ENCODE measurements at places on chromosomes 13 and 19. TPM values are rescaled to one million over a fixed set of nuclear protein-coding genes. Genes with fewer than 3 reads are reported as not detected.

The CEACAM3 gene
- total RNA-seq: not detected

The FAM216B gene
- total RNA-seq: not detected

The KCNC3 gene
- 23.6 TPM for total RNA-seq

The KBTBD7 gene
- total RNA-seq: 12.0 TPM

The PDX1 gene
- total RNA-seq: 303 TPM

The CERS4 gene
- 78.4 TPM for total RNA-seq

The MEDAG gene
- total RNA-seq: not detected

The RFXANK gene
- total RNA-seq: 135 TPM

The C19orf47 gene
- 19.0 TPM for total RNA-seq

- DNase-seq: no peak
- no peak overlapping the region for H3K4me3 ChIP-seq
- no peaks in the 10 kb centered on the region for H3K36me3 ChIP-seq
- H3K27me3 ChIP-seq: no peaks in the 10 kb centered on the region
- H3K4me1 ChIP-seq: no peaks in the 10 kb centered on the region
These were observed 837.0 kb downstream of the SLITRK6 start for GRCh38 chr13:84962141-84962750.

DNA sequence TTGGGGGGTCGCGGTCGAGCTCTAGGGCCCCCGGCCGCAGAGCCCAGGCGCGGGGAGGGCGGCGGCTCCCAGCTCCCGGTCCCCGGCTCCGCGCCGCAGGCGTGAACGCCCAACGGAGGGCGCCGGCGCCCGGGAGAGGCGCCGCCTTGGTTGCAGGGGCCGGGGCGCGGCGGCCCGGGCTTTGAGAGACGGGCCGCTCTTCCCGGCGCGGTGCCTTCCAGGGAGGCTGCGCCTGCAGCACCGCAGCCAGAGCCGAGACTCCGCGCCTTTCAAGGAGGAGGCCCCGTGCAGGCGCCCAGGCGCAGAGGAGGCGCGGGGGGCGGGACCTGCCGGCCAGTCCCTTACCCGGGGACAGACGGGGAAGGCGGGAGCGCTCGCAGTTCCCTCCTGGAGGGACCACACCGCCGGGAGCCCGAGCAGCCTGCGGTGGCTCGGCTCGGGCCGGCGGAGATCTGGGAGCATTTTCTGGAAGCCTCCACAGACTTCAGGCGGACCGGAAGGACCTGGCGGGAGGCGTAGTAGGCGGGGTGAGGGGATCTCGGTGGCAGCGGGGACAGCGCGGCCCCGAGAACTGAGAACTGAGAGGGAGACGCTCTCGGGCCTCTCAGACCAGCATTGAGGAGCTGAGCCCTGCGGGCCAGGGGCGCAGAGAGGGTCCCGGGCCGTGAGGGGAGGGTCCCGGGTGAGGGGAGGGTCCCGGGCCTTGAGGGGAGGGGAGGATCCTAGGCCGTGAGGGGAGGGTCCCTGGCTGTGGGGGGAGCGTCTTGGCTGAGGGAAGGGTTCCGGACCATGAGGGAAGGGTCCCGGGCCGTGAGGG is 25.5 kb upstream of the MCF2L start:
- H3K36me3 ChIP-seq: no peaks in the 10 kb centered on the region
- peaks cover 5% of the 10 kb centered on the region for H3K4me1 ChIP-seq
- H3K27me3 ChIP-seq: no peaks in the 10 kb centered on the region
- peak overlapping the region; percentile 82 for H3K4me3 ChIP-seq
- peak overlapping the region; percentile 92 for H3K27ac ChIP-seq

DNA sequence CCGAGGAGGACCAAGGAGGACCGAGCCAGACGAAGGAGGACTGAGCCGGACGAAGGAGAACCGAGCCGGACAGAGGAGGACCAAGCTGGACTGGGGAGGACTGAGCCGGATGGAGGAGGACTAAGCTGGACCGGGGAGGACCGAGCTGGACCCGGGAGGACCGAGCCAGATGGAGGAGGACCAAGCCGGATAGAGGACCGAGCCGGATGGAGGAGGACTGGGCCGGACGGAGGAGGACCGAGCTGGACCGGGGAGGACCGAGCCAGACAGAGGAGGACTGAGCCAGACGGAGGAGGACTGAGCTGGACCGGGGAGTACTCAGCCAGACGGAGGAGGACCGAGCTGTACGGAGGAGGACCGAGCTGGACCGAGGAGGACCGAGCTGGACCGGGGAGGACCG is 3.2 kb downstream of the PIP5K1C start:
- no peak for DNase-seq
- peak overlapping the region; percentile 13 for H3K27ac ChIP-seq
- no peaks in the 10 kb centered on the region for H3K36me3 ChIP-seq
- no peak overlapping the region for H3K4me3 ChIP-seq
- no peaks in the 10 kb centered on the region for H3K27me3 ChIP-seq

- H3K36me3 ChIP-seq: peaks cover 30% of the 10 kb centered on the region
- H3K4me1 ChIP-seq: no peaks in the 10 kb centered on the region
- H3K27ac ChIP-seq: no peak overlapping the region
- DNase-seq: no peak
These were observed 36.8 kb downstream of the PPP2R1A start for GRCh38 chr19:52226652-52227051.

- H3K27me3 ChIP-seq: peaks cover 42% of the 10 kb centered on the region
- no peak overlapping the region for H3K27ac ChIP-seq
- DNase-seq: peak; percentile 64
- peaks cover 4% of the 10 kb centered on the region for H3K4me1 ChIP-seq
These were observed 25.2 kb upstream of the ZNF845 start for GRCh38 chr19:53308339-53308811.

DNA sequence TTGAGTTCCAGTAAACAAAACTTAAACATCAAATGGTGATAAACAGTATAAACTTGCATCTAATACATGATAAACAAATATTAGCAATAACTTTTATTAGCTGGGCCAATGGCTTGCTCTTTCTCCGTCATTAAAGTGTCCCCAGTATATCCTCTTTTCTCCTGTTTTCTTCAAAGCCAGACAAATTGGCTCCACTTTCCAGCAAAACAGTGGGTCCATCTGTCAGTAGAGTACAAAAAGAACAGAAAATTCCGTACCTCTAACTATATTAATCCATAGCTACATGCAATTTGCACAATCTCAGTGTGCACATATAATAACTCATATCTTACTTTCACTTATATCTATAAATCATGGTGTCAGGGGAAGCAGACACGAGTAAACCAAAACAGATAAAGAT is 678.0 kb upstream of the SPRY2 start:
- no peak overlapping the region for H3K27ac ChIP-seq
- no peak overlapping the region for H3K4me3 ChIP-seq
- H3K4me1 ChIP-seq: peaks cover 6% of the 10 kb centered on the region
- peaks cover 4% of the 10 kb centered on the region for H3K36me3 ChIP-seq
- DNase-seq: no peak
- no peaks in the 10 kb centered on the region for H3K27me3 ChIP-seq

DNA sequence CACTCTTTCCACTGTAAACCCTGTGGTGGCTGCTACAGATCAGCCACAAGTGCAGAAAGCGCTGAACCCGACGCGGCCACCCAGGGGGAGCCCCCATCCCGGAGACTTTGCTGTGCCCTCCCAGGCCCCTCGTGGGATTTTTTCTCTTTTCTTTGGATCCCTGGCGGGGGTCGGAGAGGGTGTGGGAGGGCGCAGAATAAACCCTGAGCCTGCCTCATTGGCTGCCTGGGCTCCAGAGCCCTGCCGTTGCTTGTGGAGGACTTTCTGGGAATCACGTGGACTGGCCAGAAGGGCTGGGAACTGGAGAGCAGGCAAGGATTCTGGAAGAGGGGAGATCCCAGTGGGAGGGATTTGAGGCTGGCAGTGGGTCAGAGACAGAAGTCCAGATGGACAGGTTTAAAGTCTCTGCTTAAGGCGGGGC is 24.9 kb downstream of the GADD45B start:
- no peak overlapping the region for H3K4me3 ChIP-seq
- DNase-seq: no peak
- no peaks in the 10 kb centered on the region for H3K36me3 ChIP-seq

GRCh38 chr19:31513841-31514240 is 164.6 kb upstream of the TSHZ3 start:
- DNase-seq: no peak
- H3K27ac ChIP-seq: no peak overlapping the region
- H3K4me3 ChIP-seq: no peak overlapping the region
- H3K4me1 ChIP-seq: no peaks in the 10 kb centered on the region
- H3K36me3 ChIP-seq: no peaks in the 10 kb centered on the region

GRCh38 chr13:22009500-22009899 is 338.6 kb downstream of the FGF9 start:
- H3K4me1 ChIP-seq: peaks cover 9% of the 10 kb centered on the region
- H3K36me3 ChIP-seq: no peaks in the 10 kb centered on the region
- no peak overlapping the region for H3K27ac ChIP-seq

DNA sequence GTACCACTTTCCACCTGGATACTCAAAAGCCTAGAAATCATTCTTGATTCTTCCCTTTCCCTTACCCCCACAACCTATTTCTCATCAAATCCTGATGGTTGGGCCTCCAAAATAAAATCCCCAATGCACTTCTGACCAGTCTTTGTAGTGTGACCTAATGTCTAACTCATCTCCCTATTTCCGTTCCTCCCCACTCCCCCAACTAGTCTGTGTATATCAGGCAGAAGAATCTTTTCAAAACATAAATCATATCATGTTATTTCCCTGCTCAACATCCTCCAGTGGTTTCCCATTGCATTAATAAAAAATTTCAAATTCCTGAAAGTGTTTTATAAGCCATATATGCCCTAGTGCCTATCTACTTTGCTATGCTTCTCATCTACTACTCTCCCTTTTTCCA is 17.7 kb downstream of the CCDC122 start:
- no peak for DNase-seq
- H3K4me1 ChIP-seq: no peaks in the 10 kb centered on the region
- H3K27ac ChIP-seq: no peak overlapping the region
- H3K27me3 ChIP-seq: no peaks in the 10 kb centered on the region
- H3K36me3 ChIP-seq: peaks cover 18% of the 10 kb centered on the region
- H3K4me3 ChIP-seq: no peak overlapping the region

DNA sequence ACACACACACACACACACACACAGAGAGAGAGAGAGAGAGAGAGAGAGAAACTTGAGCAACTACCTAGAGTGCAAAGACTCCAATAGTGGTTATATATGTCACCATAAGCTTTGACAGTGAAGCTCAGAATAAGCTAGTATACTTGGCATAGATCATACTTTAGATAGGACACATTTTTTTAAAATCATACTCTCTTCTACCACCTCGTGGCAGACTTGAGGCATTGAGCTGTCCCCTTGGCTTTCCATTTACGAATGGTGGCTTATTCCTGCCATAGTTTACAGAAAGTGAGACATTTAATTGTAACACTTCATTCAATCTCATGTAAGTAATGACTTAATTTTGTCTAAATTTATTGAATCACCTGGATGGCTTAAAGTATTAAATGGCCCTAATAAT is 108.2 kb downstream of the EDNRB start:
- H3K4me1 ChIP-seq: no peaks in the 10 kb centered on the region
- no peaks in the 10 kb centered on the region for H3K27me3 ChIP-seq
- H3K4me3 ChIP-seq: no peak overlapping the region
- no peaks in the 10 kb centered on the region for H3K36me3 ChIP-seq
- DNase-seq: no peak

GRCh38 chr13:24269821-24270220 is 39.6 kb upstream of the C1QTNF9 start:
- H3K4me1 ChIP-seq: peaks cover 11% of the 10 kb centered on the region
- H3K36me3 ChIP-seq: no peaks in the 10 kb centered on the region
- no peaks in the 10 kb centered on the region for H3K27me3 ChIP-seq
- no peak overlapping the region for H3K4me3 ChIP-seq

GRCh38 chr19:44744871-44745332 is 3.6 kb upstream of the BCL3 start:
- peaks cover 9% of the 10 kb centered on the region for H3K4me1 ChIP-seq
- H3K27ac ChIP-seq: no peak overlapping the region
- no peak overlapping the region for H3K4me3 ChIP-seq
- peaks cover 45% of the 10 kb centered on the region for H3K27me3 ChIP-seq

DNA sequence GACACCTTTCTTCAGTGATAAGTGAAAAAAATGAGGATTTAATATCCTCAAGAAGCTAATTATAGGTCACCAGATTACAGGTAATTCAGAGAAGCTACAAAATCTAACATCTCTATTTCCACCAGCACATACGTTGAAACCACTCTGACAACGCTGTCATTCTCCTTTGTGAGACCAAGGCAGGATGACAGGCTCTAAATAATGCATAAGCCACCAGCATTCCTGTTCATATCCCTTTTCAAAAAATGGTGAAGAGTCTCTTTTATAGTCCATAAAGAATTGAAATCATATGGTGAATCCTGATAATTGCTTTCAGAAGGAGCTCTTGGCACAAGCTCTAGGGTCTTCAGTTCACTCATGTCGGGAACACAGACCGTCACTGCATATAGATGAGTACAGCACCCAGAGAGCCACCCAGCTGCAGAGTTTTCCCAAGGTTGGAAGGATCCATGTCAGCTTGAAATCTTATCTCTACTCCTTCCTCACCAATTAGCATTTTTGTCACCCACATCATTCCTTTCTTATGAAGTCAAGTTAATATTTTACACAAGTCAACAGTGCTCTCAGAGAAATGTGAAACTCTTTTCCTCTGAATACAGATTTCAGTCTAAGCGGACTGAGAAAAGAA is 431.4 kb downstream of the TBC1D4 start:
- H3K4me1 ChIP-seq: peaks cover 20% of the 10 kb centered on the region
- H3K36me3 ChIP-seq: no peaks in the 10 kb centered on the region
- peak overlapping the region; percentile 86 for H3K27ac ChIP-seq
- H3K27me3 ChIP-seq: no peaks in the 10 kb centered on the region
- peak overlapping the region; percentile 17 for H3K4me3 ChIP-seq

- no peak overlapping the region for H3K4me3 ChIP-seq
- H3K27ac ChIP-seq: no peak overlapping the region
- H3K36me3 ChIP-seq: peaks cover 2% of the 10 kb centered on the region
- no peak for DNase-seq
These were observed 14.1 kb downstream of the SMAD9 start for GRCh38 chr13:36905944-36906343.

DNA sequence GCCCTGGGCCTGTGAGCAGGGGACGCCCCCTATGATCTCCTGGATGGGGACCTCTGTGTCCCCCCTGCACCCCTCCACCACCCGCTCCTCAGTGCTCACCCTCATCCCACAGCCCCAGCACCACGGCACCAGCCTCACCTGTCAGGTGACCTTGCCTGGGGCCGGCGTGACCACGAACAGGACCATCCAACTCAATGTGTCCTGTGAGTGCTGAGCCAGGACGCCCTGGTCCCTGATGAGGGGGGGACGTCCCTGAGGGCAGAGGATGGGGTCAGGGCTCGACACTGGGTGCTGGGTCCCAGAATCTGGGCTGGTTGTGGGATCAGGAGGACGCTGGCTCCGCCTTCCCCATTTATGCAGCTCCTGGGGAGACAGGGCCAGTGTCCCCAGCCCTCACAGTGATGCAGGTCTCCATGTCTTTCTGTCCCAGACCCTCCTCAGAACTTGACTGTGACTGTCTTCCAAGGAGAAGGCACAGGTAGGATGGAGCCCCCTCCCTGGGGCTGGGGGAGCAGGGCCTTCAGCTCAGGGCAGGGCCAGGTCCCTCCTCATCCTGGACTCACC is 2.5 kb downstream of the SIGLEC7 start:
- H3K27me3 ChIP-seq: peaks cover 18% of the 10 kb centered on the region
- no peak overlapping the region for H3K27ac ChIP-seq
- H3K4me1 ChIP-seq: no peaks in the 10 kb centered on the region
- no peaks in the 10 kb centered on the region for H3K36me3 ChIP-seq

- no peak overlapping the region for H3K4me3 ChIP-seq
- no peak for DNase-seq
- peaks cover 43% of the 10 kb centered on the region for H3K27me3 ChIP-seq
- H3K4me1 ChIP-seq: peaks cover 2% of the 10 kb centered on the region
These were observed 2.6 kb downstream of the ERICH4 start for GRCh38 chr19:41445575-41445974.

Measured in progenitor cell of endocrine pancreas (in vitro differentiated cells).